CD4-positive, alpha-beta memory T cell (primary cell): ENCODE measurements at places on chromosomes 2 and 18. TPM values are rescaled to one million over a fixed set of nuclear protein-coding genes. Genes with fewer than 3 reads are reported as not detected.

UPP2 gene
- not detected for polyA plus RNA-seq

NEB gene
- polyA plus RNA-seq: not detected

DCDC2C gene
- not detected for polyA plus RNA-seq

ARL4C gene
- polyA plus RNA-seq: 149 TPM

ZFP36L2 gene
- polyA plus RNA-seq: 271 TPM

TTLL4 gene
- 5.3 TPM for polyA plus RNA-seq

TMEM17 gene
- not detected for polyA plus RNA-seq

CRYBA2 gene
- polyA plus RNA-seq: not detected

COLEC11 gene
- polyA plus RNA-seq: not detected

PPIL3 gene
- polyA plus RNA-seq: 18.7 TPM

STK11IP gene
- polyA plus RNA-seq: 8.3 TPM

KCNJ3 gene
- not detected for polyA plus RNA-seq

ANKRD62 gene
- not detected for polyA plus RNA-seq

GRP gene
- not detected for polyA plus RNA-seq
